ENCODE measurements at places on chromosomes 6 and 20.

DNA sequence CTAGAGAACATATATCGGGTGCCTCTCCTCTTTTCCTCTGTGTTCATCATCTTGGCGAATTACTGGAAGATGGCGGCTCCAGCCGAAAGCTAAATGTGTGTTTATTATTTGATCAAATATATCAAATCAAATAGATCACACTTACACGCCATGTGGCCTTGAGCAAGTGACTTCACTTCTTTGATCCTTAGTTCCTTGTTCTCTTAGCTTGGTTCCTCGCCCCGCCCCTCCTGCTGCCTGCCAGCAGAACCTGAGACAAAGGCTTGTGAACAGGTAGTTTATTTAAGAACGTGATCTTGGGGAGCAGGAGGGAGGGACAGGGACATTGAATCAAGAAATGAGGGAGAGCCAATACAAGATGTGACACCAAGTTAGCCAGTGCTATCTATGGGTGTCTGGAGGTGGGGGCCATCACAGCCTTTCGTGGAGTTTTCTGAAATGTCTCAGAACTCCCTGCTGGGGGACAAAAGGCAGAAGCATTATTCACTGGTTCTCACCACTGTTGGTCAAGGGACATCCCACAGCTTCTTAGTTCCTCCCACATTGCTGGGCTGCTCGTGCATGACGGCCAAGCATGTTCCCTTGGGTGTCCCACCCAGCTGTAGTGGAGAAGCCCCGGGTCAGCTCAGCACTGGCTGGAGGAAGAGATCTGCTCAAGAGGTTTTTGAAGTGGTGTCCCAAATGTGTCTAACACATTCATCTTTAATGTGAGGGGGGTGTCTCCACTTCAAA lies 44.9 kb upstream of the RNF24 start:
- H3K27me3 ChIP-seq: no peaks in the 10 kb centered on the region
- no peak for DNase-seq
- H3K36me3 ChIP-seq: no peaks in the 10 kb centered on the region
- no peak overlapping the region for H3K27ac ChIP-seq
- peaks cover 10% of the 10 kb centered on the region for H3K4me1 ChIP-seq
- H3K4me3 ChIP-seq: no peak overlapping the region

- DNase-seq: no peak
- H3K4me3 ChIP-seq: no peak overlapping the region
- no peak overlapping the region for H3K27ac ChIP-seq
- H3K4me1 ChIP-seq: peaks cover 20% of the 10 kb centered on the region
These were observed 4.3 kb downstream of the SMIM26 start for GRCh38 chr20:18571578-18571977.

GRCh38 chr6:103085801-103086200 lies 1692.3 kb downstream of the GRIK2 start:
- no peak for DNase-seq
- H3K36me3 ChIP-seq: no peaks in the 10 kb centered on the region
- H3K27me3 ChIP-seq: no peaks in the 10 kb centered on the region
- no peak overlapping the region for H3K4me3 ChIP-seq

- peaks cover 4% of the 10 kb centered on the region for H3K36me3 ChIP-seq
- no peak overlapping the region for H3K4me3 ChIP-seq
- no peaks in the 10 kb centered on the region for H3K27me3 ChIP-seq
These were observed 70.8 kb downstream of the PYGB start for GRCh38 chr20:25318471-25319240.

DNA sequence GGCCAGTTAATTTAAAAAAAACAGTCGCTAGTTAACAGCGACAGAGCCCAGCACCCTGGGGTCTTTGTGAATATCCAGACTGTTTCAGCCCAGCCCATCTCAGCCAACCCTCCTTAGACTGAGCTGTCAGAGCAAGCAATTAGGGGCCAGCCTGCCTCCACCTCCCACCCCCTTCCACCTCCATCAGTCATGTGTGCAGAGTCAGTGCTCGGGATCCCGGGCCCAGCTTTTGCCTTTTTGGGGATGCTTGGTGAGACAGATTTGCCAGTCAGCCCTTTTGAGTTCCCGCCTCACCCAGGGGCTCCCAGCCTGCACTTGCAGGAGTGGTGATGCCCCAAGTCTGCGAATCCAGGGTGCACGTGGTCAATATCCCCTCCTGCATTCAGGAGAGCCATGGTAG lies 6.5 kb upstream of the FAM83D start:
- no peak overlapping the region for H3K27ac ChIP-seq
- no peaks in the 10 kb centered on the region for H3K27me3 ChIP-seq
- H3K4me3 ChIP-seq: no peak overlapping the region
- no peaks in the 10 kb centered on the region for H3K4me1 ChIP-seq
- peaks cover 33% of the 10 kb centered on the region for H3K36me3 ChIP-seq
- DNase-seq: no peak

GRCh38 chr6:143394389-143394788 lies 56.1 kb downstream of the ADAT2 start:
- H3K36me3 ChIP-seq: no peaks in the 10 kb centered on the region
- peaks cover 2% of the 10 kb centered on the region for H3K27me3 ChIP-seq
- H3K4me3 ChIP-seq: no peak overlapping the region
- H3K4me1 ChIP-seq: no peaks in the 10 kb centered on the region

DNA sequence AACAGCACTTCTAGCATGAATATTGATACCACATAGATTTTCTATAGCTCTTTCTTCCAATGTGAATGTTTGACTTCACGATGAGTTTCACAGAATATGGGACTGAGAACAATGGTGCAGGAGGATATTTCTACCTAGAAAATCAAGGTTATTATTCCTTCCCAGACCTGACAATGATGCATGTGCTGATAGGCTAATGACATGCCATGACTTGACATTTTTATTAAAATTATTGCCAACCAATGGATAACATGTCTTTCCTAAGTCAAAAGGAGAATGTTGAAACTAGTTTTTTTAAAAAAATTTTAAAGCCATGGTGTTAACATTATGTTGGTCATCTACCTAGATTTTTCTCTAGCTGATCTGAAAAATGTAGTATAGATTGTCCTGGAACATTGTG lies 923 bp downstream of the IL17A start:
- peaks cover 2% of the 10 kb centered on the region for H3K4me1 ChIP-seq
- no peak overlapping the region for H3K27ac ChIP-seq
- DNase-seq: no peak
- H3K36me3 ChIP-seq: no peaks in the 10 kb centered on the region

All from activated naive CD8-positive, alpha-beta T cell treated with anti-CD3 and anti-CD28 coated beads, Interleukin-2, amount 50 U/mL, for 24 hours (primary cell).